NCI-H2081 treated with DMSO at 0.1 percent for 48 hours (cell line): ENCODE measurements at places on chromosomes 16 and 17.

DNA sequence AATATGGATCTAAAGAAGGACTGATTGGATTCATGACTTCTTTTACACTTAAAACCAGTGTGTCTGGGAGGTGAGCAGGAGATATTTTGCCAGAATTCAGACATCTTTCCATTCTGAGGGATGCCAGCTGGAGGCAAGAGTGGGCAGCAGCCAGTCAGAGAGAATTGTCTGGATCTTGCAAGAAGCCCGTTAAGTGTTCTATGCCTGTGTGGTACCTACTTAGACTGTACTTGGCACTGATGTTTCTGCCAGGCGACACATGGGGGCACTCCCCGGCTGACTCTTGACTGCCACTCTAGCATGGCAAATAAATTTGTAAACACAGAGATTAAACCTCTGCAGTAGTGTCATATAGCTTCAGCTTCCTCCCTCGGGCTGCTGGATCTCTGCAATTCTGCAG lies 247.7 kb downstream of the UTP18 start:
- DNase-seq: no peak

- DNase-seq: no peak
These were observed 138.9 kb upstream of the CDH11 start for GRCh38 chr16:65260746-65261145.

DNA sequence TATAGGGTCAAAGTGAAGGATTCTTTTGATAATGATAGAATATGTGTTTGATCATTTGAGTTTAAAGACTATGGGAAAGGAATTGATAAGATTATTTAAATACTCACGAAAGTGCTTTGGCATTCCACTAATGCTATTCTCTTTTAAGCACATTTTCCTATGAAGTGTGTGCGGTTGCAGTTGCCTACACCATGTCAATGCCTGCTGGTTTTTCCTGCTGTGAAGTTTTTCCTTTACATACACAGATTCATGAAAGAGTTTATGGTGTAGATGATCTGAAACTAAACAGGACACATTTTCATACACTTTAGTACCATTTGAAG lies 78.7 kb downstream of the VMP1 start:
- no peak for DNase-seq

GRCh38 chr17:49597928-49598655 lies 22.4 kb downstream of the NXPH3 start:
- DNase-seq: no peak

DNA sequence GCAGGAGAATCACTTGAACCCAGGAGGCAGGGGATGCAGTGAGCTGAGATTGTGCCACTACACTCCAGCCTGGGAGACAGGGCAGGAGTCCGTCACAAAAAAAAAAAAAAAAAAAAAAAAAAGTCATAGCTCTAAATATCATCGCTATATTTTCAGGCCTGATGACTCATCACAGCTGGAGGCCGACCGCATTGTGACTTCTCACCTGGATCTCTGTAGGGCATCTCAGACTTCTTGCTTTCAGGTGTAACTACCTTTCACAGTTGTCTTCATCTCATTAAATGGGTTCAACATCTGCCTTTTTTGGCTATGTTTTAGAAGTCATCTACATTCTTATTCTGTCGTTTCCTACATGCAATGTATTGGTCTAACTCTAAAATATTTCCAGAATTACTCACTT lies 353.1 kb upstream of the MON1B start:
- DNase-seq: no peak
